Bronchial epithelial cell (primary cell): ENCODE measurements at places on chromosomes 12 and 14. TPM values are rescaled to one million over a fixed set of nuclear protein-coding genes. Genes with fewer than 3 reads are reported as not detected.

Gene C12orf56
- 1.1 and 2.0 TPM in 2 replicates for total RNA-seq

- DNase-seq = peak; percentile 79
These were observed 42.2 kb upstream of the ATP23 start for GRCh38 chr12:57899010-57899662.

Gene SCNN1A
- total RNA-seq = 54.5 and 57.7 TPM in 2 replicates

GRCh38 chr14:101478796-101479410, 82.4 kb upstream of the DIO3 start:
- no peak for DNase-seq

DNA sequence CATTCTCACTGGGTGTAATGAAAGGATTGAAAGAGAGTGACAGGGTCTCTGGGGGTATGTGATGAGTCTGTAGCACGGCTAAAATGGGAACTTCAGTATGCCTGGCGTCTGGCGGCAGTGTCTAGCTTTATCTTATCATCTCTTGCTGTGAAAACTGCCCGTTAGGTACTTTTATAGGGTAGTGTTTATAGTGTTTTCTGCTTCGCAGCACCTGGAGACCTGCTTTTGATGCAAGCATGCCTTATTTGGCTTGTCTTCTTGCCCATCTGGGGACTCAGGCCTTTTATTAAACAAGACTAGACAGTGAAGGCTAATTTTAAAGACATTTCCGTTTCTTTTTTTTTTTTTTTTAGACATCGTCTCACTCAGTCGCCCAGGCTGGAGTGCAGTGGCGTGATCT, 36.3 kb upstream of the ALDH2 start:
- no peak for DNase-seq

Gene GALNT9
- not detected in 2 replicates for total RNA-seq

Gene NIN
- total RNA-seq = 16.8 and 26.8 TPM in 2 replicates

DNA sequence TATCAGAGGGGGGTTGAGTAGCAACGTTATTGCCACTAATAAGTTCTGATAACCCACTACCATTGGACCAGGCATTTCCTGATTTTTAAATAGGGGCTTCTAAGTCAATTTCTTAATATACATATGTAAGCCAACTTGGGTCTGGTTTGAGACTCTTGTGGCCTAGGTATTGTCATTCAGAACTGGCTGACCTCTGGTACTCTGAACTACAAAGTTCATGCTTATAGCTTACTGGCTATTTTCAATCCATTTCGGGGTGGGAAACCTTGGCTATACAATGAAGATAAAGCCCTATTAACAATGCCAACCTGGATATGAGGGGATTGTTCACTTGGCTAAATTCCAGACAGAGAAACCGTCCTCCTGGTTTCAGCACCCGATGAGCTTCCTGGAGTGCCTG, 8.7 kb downstream of the DYNLL1 start:
- no peak for DNase-seq

DNA sequence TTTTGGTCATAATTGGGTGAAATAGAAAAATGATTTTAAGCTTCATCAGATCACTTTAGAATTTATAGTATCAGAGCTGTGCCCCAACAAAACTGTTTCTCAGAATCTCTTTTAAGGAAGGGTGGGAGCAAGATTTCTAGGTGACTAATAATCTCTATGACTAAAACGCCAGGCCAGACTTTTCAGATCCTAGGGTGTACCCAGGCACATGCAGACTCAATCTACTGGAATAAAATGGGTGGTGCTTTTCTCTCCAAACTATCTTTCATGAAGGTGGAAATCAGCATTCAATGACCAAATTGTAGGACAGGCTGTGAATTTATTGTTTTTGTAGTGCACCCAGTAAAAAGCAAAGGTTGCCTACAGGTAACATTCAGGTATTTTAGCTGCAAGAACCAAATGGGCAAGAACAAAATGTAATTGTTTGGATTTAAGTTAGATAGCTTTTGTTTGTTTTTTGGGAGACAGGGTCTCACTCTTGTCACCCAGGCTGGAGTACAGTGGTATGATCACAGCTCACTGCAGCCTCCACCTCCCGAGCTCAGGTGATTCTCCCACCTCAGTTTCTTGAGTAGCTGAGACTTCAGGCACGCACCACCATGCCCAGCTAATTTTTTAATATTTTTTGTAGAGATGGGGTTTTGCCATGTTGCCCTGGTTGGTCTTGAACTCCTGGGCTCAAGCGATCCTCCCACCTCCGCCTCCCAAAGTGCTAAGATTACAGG, 49.5 kb downstream of the PPP2R5C start:
- DNase-seq = peak; percentile 85

GRCh38 chr14:61174987-61175386, 106.2 kb downstream of the TMEM30B start:
- DNase-seq = peak; percentile 67

DNA sequence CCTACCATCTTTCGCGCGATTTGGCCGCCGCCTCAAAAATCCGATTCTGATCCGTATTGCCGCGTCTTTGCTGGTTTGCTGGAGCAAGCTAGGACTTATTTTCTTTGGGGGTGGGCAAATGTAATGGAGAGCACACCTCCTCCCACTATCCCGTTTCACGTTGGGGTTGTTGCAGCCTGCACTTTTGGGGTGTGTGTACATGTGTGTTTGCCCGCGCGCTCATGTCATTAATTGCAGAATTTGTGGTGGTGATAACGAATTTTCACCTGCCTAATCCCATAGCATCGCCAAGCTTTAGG, 657 bp downstream of the METAP2 start:
- DNase-seq = peak; percentile 16

DNA sequence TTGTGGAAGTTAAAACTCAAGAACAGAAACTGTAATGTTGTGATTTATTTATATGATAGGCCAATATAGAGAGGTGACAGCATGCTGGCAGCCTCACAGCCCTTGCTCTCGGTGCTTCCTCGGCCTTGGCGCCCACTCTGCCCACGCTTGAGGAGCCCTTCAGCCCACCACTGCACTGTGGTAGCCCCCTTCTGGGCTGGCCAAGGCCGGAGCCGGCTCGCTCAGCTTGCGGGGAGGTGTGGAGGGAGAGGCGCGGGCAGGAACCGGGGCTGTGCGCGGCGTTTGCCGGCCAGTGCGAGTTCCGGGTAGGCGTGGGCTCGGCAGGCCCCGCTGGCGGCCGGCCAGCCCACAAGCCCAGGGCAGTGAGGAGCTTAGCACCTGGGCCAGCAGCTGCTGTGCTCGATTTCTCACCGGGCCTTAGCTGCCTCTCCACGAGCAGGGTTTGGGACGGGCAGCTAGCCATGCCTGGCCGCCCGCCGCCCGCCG, 65.8 kb upstream of the SLC8A3 start:
- DNase-seq = peak; percentile 31

GRCh38 chr12:109356577-109356976, 8.9 kb downstream of the MYO1H start:
- DNase-seq = no peak

DNA sequence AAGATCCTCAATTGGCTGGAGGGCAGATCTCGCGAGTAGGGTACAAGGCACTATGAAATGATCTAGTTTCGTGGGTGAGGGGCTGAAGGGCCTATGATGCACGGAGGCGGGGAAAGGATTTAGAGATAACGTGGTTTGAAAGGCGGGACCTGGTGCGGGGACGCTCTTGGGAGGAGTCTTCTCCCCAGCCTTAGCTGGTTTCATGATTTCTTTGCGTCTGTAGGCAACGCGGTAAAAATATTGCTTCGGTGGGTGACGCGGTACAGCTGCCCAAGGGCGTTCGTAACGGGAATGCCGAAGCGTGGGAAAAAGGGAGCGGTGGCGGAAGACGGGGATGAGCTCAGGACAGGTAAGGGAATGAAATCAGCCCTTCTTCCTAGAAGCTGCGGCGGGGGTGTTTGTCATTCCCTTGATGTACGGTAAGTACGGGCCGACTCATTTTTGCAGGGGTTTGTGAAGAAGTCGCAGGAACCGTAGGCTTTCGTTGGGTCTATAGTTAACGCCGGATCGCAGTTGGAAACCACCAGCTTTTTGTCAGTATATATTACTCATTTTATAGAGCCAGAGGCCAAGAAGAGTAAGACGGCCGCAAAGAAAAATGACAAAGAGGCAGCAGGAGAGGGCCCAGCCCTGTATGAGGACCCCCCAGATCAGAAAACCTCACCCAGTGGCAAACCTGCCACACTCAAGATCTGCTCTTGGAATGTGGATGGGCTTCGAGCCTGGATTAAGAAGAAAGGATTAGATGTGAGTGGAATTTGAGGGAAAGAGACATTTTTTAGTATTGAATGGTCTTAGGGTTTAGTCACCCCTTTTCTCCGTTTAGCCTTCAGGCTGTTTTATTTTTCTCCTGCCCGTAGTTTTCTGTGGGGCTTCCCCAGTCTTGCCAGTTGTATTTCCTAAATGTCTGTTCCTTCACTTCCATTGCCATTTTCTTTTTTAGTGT, 602 bp downstream of the APEX1 start:
- DNase-seq = peak; percentile 77

Gene CFAP54
- 0.26 TPM in 2 replicates for total RNA-seq

DNA sequence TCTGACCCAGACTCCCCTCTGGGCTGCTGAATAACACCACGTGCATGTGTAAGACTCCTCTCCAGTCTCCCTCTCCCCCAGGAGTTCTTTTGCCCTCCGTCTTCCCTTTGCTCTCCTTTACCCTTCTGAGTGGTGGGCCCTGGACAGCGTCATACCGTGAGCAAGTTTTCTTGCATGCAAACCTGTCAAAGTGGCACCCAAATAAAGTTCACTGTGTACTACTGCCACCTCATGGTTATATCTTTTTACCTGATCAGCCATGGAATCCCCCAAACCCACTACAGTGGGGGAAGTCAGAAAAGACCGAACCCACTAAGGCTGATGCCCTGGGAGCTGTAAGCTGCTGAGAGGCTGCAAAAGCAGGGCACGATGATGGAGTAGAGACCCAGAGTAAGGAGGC, 131.1 kb upstream of the VRK1 start:
- no peak for DNase-seq

DNA sequence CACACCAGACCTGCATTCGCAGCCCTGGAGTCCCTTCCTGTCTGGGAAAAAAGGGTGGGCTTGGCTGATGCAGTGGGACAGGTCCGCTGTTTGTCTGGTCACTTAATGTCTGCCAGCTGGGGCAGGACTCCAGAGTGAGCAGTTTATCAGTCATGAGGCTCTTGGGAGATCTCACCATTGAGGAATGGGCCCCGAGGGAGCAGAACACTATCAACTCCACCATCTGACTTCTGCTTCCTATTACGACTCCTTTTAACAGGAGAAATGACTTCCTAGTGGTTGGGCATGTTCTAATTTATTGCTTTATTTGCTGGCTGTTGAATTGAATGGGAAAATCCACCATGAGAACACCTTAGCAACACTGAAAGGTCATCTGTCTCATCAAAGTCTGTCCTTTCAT, 182.5 kb upstream of the RASSF8 start:
- peak; percentile 55 for DNase-seq

DNA sequence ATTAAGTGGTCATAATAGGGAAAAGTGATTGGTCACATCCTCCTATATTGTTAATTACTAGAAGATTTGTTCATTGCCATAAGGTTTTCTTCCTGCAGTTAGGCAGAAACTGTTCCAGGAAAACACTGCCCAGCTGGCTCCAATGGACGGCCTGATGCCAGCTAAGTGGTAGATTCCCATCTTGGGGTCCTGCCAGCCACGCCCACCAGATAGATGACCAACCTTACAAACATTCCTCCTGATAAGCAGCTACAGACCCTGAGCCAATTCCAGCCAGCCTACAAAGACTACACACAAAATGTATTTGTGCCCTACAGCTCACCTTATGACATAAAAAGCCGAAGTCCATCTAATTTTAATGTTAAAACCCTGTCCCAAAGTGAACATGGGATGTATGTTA, 685.9 kb upstream of the USP15 start:
- no peak for DNase-seq

GRCh38 chr12:16606201-16606849, 363 bp upstream of the LMO3 start:
- DNase-seq = no peak

DNA sequence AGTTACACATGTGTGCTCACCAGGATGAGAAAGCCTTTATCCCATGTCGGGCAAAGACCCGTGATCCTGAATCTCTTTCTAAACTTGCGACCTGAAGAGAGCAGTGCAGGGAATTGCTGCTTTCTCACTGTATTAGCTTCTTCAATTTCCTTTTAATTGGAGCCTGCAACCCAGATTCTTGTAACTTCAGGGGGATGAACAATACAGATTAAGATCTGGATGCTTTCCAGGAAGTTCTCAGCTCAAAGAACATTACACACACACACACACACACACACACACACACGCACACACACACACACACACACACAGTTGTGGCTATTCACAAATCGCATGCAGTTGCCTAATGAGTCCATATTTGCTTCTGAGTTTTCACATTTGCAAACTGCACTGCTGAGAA, 268.3 kb downstream of the NPAS3 start:
- DNase-seq = no peak

DNA sequence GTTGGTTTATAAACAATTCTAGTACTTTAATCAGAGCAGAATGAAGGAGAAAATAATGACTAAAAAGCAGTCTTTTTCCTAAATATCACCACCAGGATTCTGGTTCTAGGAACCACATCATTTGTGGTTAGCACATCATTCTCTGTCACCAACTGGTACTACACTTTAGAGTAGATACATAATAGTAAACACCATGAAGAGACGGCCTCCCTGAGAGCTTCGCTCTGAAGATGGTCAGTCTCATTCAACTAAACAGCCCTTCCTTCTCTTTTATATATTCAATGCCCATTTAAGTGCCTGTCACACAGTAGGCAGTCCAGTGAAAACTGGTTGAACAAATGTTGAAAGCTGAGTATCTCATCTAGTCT, 10.9 kb downstream of the SLC38A2 start:
- no peak for DNase-seq

GRCh38 chr12:67515679-67516340, 132.7 kb upstream of the DYRK2 start:
- DNase-seq = no peak

- no peak for DNase-seq
These were observed 88.3 kb downstream of the KIF26A start for GRCh38 chr14:104226421-104227383.

Gene PROX2
- total RNA-seq = not detected in 2 replicates

DNA sequence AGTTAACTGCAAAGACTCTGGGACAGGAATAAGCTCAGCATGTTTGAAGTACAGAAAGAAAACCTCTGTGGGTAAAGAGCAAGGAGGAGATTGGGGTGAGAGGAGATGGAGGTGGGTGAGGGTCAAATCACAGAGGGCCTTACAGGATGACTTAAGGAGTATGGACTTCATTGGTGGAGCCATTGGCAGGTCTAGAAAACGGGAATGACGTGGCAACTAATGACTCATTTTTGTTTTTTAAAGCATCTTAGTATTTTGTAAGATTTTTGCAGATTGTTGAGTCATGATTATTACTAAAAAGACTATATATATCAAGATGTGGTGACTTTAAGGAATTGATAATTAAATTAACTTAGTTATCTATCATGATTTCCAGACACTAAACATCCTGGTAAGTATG, 18.5 kb downstream of the UTP20 start:
- DNase-seq = peak; percentile 50

- no peak for DNase-seq
These were observed 7.9 kb downstream of the INF2 start for GRCh38 chr14:104697317-104697703.
